ENCODE measurements at places on chromosomes 3 and 15. TPM values are rescaled to one million over a fixed set of nuclear protein-coding genes. Genes with fewer than 3 reads are reported as not detected.

The GRM7 gene
- total RNA-seq = not detected

The EXD1 gene
- not detected for total RNA-seq

The CSPG4 gene
- total RNA-seq = not detected

The LRRC34 gene
- 0.33 TPM for total RNA-seq

The ZWILCH gene
- 6.5 TPM for total RNA-seq

The MESP2 gene
- not detected for total RNA-seq

The KNG1 gene
- not detected for total RNA-seq

The TIMP4 gene
- total RNA-seq = not detected

The KIF7 gene
- not detected for total RNA-seq

The SKOR1 gene
- 0.38 TPM for total RNA-seq

The CFAP91 gene
- not detected for total RNA-seq

All from CD4-positive, alpha-beta memory T cell (primary cell).